Activated CD4-positive, alpha-beta T cell treated with anti-CD3 and anti-CD28 coated beads, Interleukin-2, amount 10 ng/mL, durations not matched to agents 24 days and 14 days (primary cell): ENCODE measurements at places on chromosomes 5 and 9. TPM values are rescaled to one million over a fixed set of nuclear protein-coding genes. Genes with fewer than 3 reads are reported as not detected.

GRCh38 chr5:159730285-159730684 is 186.0 kb upstream of the ADRA1B start:
- no peak for DNase-seq

Gene FGD3
- 39.5 and 39.7 TPM in 2 replicates for total RNA-seq

- no peak for DNase-seq
Observed at GRCh38 chr5:10153808-10154537, 95.7 kb downstream of the ATPSCKMT start.

DNA sequence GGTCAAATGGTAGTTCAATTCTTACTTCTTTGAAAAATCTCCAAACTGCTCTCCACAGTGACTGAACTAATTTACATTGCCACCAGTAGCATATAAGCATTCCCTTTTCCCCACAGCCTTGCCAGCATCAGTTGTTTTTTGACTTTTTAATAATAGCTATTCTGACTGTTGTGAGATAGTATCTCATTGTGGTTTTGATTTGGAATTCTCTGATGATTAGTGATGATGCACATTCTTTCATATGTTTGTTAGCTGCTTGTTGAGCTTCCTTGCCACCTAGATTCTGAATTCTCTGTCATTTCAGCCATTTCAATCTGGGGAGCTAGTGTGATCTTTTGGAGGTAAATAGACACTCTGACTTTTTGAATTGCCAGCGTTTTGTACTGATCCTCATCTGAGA is 24.0 kb downstream of the CDK20 start:
- DNase-seq = no peak

DNA sequence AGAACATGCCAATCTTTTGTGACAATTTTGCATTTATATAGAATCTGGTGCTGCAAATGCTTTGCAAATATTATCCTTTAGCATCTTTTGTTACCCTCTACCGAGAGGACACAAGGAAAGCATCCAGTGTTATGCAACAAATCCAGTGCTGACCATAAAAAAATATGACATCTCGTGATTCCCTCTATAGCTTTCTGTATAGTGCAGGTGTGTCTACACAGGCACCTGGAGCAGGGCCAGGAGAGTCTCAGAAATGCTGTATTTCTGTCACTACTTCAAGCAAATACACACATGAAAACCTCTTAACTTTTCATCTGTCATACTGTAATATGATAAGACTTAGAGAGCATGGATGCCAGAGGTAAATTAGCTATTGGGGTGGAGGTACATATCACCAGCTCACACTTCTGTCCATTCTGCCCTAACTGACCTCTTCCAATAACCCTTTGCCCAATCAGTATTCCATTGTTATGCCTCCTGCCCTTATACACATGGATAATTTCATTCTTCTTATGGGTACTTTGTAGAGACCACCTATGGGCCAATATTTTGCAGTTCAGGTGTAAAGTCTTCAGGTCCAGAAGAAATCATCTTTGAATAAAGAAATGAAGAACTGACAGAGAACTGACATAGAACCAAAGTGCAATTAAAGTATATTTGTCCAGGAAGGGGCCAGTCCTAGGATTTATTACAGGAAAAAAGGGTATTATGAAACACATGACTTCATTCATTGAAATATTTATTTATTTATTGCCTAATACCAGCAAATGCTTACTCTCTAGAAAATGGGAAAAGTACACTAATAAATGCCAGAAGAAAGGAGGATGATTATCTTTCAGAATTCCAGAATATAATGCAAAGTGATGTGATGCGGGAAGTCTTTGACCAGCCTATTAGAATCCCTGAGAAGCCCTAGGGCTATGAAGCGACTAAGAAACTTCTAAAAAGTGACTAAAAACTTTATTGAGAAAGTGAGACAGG is 106.5 kb downstream of the EPB41L4A start:
- DNase-seq = no peak

- no peak for DNase-seq
Observed at GRCh38 chr9:107237873-107238272, 45.2 kb upstream of the RAD23B start.

Gene WNK2
- 2.7 and 4.0 TPM in 2 replicates for total RNA-seq

DNA sequence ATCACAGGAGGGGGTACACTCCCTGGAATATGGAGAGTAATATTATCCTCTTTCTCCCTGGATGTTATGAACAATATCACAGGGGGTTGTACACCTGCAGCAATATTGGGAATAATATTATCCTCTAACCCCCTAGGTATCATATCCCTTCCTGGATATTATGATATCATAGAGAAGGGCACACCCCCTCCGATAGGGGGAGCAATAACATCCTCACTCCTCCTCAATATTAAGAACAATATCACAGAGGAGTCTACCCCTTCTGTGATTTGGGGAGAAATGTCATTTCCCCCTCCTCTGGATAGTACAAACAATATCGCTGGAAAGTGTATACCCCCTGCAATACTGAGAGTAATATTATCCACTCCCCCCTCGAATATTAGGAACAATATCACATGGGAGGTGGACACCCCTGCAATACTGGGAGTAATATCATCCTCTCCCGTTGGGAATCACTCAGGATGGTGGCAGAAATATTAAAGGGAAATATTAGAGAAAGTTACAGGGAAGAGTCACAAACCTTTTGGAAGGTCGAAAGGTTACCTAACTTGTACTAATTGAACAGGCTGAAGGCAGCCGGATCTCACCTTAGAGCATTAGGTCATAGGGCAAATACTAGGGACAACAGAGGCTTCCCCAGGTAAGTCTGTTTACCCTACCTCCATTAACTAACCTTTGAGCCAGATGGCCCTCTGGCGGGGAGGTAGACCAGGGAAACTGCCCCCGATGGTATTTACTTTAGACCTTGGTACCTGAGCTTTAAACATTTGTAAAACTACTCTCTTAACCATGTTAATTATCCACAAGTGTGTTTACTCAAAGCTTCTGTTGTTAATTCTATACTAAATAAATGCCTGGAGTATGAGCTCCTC is 57.5 kb upstream of the FREM1 start:
- no peak for DNase-seq

DNA sequence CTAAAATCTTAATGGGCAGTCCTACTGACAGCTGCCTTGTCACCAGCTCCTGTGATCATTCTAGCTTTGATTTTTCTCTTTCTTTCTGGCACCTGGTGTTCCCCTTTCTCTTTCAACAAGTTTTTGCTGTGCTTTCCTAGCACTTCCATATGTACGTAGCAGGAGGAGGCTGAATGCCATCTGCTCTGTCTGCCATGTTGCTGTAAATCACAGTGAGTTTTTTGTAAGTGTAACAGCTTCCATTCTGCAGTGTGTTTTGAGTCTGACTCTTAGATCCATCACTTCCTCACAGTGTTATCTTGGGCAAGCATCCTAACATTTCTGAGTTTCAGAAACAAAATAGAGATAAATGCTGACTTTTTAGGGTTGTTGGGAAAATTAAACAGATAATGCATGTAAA is 247.9 kb downstream of the DOCK8 start:
- DNase-seq = no peak

Gene SLC36A2
- not detected in 2 replicates for total RNA-seq

Gene BSPRY
- total RNA-seq = 10.5 and 10.6 TPM in 2 replicates

Gene PCDHGB7
- 0.12 and 0.17 TPM in 2 replicates for total RNA-seq

GRCh38 chr5:40410231-40410861 is 269.4 kb upstream of the PTGER4 start:
- peak; percentile 93 for DNase-seq

DNA sequence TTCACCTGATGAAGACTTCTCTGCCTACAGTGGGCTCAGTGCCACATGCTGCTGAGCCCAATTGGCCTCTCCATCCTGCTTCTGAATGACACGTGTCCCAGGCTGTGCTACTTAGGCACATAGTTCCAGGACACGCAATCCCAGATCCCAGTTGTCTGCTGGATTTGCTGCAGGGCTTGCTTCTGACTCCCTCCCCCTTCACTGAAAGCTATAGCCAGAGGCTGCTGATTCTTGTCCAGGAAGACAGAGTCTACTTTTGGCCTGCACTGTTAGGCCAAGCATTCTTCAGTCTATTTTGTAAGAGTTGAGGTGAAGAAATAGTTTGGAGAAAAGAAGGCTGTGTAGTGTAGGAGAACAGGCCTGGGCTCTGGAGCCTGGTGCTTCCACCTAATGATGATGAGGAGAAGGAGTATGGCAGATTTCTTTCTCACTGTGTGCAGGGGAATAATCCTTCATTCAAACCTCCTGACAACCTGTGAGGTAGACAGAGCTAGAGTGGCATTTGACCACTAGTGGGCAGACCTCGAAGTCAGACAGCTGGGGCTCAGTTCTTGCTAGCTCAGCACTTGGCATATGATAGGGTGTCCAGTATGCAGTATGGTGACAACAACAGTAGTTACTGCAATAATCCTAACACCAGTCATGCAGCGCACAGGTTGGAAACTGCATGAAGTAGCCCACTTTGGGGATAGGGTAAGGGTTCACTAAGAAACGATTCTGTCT is 19.5 kb upstream of the ASPN start:
- peak; percentile 58 for DNase-seq

- DNase-seq = no peak
Observed at GRCh38 chr5:78768781-78769380, 120.3 kb upstream of the LHFPL2 start.

Gene NR6A1
- total RNA-seq = 2.3 and 2.7 TPM in 2 replicates

GRCh38 chr9:33167972-33168461 is 881 bp upstream of the B4GALT1 start:
- no peak for DNase-seq

DNA sequence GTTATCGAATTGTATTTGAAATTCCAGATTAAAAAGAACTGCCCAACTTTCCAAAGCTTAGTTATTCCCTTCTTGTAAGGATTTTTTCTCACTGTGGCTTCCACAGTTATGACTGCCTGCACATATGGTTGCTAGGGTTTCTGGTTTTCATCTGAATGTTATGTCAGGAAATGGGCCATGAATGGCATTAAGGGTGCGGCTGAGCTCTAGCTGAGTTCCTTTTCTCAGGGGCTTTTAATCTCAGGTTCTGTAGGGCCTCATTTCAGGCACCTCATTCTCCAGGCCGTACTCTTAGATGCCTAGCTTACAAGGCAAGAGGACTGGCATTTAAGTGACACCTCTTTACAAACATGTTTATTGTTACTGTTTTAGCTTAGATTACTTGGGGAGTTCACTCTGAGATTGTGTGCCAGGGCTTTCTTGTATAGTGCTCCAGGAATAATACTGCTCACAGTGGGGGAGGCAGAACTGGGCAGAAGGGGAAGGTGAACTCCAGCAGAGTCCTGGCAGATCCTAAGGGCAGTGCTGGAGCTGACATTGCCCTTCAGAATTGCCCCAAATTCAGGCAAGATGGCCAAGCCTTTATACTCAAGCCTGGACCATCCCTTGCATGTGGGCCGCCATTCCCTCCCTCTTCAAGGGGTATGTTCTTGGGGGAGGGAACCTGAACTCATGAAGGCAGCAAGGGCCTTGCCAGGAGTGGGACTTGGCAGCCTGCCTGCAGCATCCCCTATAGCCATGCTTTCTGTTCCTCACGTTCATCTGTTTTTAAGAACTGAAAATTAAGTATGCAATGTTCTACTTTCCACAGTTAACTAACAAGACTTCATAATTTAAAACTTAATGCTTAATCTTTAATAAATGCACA is 111.5 kb downstream of the KDM4C start:
- no peak for DNase-seq

- no peak for DNase-seq
Observed at GRCh38 chr9:127896395-127897192, 2.8 kb downstream of the ST6GALNAC6 start.

Gene ANKRD18B
- total RNA-seq = 0.65 and 1.1 TPM in 2 replicates

DNA sequence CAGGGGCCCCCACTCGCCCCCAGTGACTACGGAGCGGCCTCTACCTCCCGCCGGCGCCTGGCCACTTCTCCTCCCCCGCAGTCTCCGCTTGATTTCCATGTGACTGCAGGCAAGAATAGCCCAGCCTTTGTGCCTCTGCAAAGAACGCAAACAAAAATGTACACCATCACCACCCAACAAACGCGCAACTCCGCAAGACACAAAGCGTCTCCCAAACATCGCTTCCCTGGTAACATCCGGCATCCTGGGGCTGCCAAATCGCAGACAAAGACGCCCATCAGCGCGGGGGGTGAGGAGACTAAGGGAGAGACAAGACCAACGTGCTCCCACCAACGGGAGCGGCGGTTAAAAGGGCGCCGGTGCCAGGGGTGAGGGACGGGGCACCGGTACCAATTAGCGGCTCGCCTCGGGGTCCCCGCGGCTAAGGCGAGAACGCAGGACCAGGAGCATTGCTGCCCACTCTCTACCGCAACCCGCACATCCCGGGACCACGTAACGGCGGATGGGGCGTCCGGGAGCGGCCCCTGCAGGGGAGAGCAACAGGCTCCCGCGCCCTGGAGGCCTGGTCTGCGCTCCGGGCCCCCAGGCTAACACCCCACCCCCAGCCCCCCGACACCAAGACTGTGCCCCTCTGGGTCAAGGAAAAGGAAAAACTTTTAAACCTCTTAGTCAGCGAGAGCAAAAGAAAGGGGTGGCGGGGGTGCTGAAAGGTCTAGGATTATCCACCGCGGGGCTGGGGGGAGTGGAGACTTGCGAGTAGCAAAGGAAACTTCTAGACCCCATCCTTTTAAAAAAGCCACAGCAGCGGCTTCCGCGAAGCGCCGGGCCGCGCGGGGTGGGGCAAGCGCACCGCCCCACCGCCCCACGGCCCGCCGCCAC is 885 bp downstream of the MPDZ start:
- DNase-seq = no peak

GRCh38 chr9:79623799-79624721 is 52.3 kb downstream of the TLE4 start:
- DNase-seq = peak; percentile 66

DNA sequence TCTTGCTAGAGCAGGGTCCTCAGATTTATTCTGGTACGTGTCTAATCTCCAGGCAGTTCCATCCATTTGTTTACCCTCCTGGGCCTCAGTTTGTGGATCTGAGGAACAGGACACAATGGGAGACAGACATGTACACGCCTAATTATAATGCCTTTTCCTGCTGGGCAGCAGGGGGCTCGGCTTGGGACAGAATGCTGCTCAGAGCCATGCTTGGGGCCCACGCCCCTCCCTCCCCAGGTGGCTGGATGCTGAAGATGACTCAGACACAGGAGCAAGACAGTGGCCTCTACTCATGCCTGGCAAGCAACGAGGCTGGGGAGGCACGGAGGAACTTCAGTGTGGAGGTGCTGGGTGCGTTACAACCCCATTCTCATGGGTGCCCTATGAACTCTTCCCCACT is 72.7 kb upstream of the ASS1 start:
- DNase-seq = no peak

DNA sequence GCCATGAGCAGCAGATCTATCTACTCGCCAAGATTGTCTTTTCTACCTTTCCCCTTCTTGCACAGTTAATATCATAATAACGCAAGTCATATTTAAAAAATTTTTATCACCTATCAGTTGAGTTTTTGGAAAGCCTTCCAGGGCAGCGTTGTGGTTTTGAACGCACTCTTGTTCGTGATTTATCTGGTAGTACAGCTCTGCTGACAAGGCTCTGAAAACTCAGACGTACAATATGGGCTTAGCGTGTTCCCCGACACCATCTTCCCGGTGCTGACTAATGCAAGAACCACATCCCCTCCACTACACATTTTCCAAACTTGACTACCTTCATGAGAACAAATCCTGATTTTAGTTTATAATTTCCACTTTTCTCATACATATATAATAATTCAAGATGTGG is 1.6 kb upstream of the NFIL3 start:
- peak; percentile 74 for DNase-seq

Gene GFI1B
- not detected in 2 replicates for total RNA-seq
